Breast epithelium (tissue), 4 donors: ENCODE measurements at places on chromosomes 5 and 9.

GRCh38 chr5:34043099-34043876 lies at the start of gene C1QTNF3:
C1QTNF3 (minus strand) TSS chr5:34043213; CDS start chr5:34043125, 88 bp downstream.
- H3K36me3 ChIP-seq, result no peaks in the 10 kb centered on the region
- no peaks in the 10 kb centered on the region for H3K4me1 ChIP-seq
- no peak for DNase-seq
- no peaks in the 10 kb centered on the region for H3K27me3 ChIP-seq
- no peak within 1 kb of the TSS for H3K4me3 ChIP-seq
- no peak within 1 kb of the TSS for H3K27ac ChIP-seq

GRCh38 chr5:149297340-149298025 lies 25.8 kb downstream of the AFAP1L1 start:
- no peaks in the 10 kb centered on the region for H3K27me3 ChIP-seq
- no peaks in the 10 kb centered on the region for H3K36me3 ChIP-seq
- DNase-seq, result no peak
- H3K27ac ChIP-seq, result no peak overlapping the region

DNA sequence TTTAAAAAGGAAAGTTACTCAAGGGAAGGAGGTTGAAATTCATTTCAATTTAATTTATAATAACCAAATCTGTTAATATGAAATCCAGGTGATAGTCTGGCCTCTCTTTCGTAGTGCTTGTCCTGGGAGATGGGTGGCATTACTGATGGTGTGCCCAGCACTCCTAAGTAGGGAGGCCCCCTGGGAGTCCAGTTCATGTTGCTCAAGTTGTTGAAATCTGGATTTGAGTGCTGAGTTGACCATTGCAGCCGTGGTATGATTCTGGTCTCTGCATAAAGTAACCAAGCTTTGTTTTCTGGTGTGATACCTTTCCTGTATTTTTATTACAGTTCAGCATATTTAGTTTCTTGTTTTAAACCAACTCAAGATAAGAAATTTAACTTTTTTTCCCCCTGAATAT lies 287.8 kb downstream of the FANCC start:
- DNase-seq, result no peak
- no peaks in the 10 kb centered on the region for H3K4me1 ChIP-seq
- H3K36me3 ChIP-seq, result no peaks in the 10 kb centered on the region
- no peak overlapping the region for H3K4me3 ChIP-seq

GRCh38 chr9:4793459-4794395 lies 983 bp downstream of the RCL1 start:
- DNase-seq, result no peak
- H3K4me1 ChIP-seq, result no peaks in the 10 kb centered on the region
- peak overlapping the region; percentile 89 for H3K27ac ChIP-seq
- H3K4me3 ChIP-seq, result peak overlapping the region; percentile 74
- no peaks in the 10 kb centered on the region for H3K36me3 ChIP-seq

GRCh38 chr9:126719618-126720031 lies 85.2 kb upstream of the ZBTB43 start:
- H3K36me3 ChIP-seq, result no peaks in the 10 kb centered on the region
- H3K4me1 ChIP-seq, result peaks cover 21% of the 10 kb centered on the region
- H3K4me3 ChIP-seq, result no peak overlapping the region
- no peaks in the 10 kb centered on the region for H3K27me3 ChIP-seq

DNA sequence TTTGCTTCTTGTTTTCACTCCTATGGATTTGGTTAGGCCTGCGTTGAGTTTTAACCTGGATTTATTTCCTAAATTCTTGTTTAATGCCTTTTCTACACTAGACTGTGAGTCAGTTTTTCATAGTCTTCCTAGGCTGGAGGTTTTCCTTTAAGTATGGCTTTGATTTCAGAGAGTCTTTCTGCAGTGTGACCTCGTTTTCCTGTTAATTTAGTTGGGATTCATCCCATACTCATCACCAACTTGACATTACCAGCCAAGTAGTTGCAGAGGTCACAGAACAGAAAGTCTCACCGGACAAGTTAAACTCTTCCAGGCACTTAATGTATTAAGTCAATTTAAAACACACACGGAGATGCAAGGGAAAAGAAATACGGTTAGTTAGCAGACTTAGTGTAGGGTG lies 29.7 kb upstream of the AUH start:
- no peak overlapping the region for H3K4me3 ChIP-seq
- no peak for DNase-seq
- H3K27ac ChIP-seq, result no peak overlapping the region

GRCh38 chr5:172620506-172620905 lies 20.6 kb upstream of the NEURL1B start:
- DNase-seq, result no peak
- H3K36me3 ChIP-seq, result no peaks in the 10 kb centered on the region
- H3K4me3 ChIP-seq, result no peak overlapping the region
- H3K4me1 ChIP-seq, result no peaks in the 10 kb centered on the region
- H3K27ac ChIP-seq, result no peak overlapping the region

GRCh38 chr9:121322737-121323448 lies 47.2 kb downstream of the STOM start:
- H3K4me1 ChIP-seq, result peaks cover 21% of the 10 kb centered on the region
- no peak overlapping the region for H3K4me3 ChIP-seq
- H3K27ac ChIP-seq, result peak overlapping the region; percentile 95
- peaks cover 8% of the 10 kb centered on the region for H3K36me3 ChIP-seq
- DNase-seq, result no peak

DNA sequence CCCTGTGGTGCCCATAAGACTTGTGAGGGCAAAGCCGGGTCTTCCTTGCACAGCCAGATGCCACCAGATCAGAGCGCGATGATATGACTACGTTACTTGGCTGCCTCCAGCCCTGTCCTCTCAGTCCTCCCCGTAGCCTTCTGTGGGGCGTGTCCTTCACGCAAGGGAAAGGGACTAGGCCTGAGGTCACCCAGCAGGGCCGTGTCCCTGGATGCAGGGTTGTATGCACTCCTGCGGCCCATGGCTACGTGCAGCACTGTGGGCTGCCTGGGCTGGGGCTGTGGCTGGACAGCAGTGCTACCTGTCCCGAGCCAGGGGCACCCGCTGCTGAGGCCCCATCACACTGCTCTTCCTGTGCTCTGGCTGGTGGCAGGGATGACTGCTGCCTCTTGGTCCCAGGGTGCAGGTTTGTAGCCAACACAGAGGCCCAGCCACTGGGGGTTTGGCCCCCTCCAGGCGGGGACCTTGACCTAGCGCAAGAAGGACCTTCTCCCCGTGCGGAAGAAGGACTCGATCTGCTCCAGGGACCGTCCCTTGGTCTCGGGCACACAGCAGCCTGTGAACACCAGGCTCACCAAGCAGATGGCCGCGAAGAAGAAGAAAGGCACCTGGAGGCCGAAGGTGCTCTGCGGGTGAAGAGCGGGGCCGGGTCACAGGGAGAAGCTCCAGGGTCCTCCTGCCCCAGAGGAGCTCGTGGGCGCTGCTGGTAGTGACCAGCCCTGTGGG lies 7.2 kb downstream of the SLC2A6 start:
- peaks cover 5% of the 10 kb centered on the region for H3K27me3 ChIP-seq
- H3K36me3 ChIP-seq, result no peaks in the 10 kb centered on the region
- H3K4me3 ChIP-seq, result no peak overlapping the region
- no peak for DNase-seq
- H3K4me1 ChIP-seq, result no peaks in the 10 kb centered on the region

- no peaks in the 10 kb centered on the region for H3K4me1 ChIP-seq
- H3K27ac ChIP-seq, result no peak overlapping the region
- no peak for DNase-seq
- no peaks in the 10 kb centered on the region for H3K36me3 ChIP-seq
- no peaks in the 10 kb centered on the region for H3K27me3 ChIP-seq
Observed at GRCh38 chr9:94623253-94623652, 16.1 kb downstream of the FBP1 start.

- H3K36me3 ChIP-seq, result no peaks in the 10 kb centered on the region
- H3K4me1 ChIP-seq, result no peaks in the 10 kb centered on the region
- H3K4me3 ChIP-seq, result no peak overlapping the region
- DNase-seq, result no peak
- no peaks in the 10 kb centered on the region for H3K27me3 ChIP-seq
- no peak overlapping the region for H3K27ac ChIP-seq
Observed at GRCh38 chr5:15354021-15354420, 146.0 kb upstream of the FBXL7 start.

- no peak for DNase-seq
- H3K4me1 ChIP-seq, result no peaks in the 10 kb centered on the region
- no peaks in the 10 kb centered on the region for H3K27me3 ChIP-seq
- H3K4me3 ChIP-seq, result no peak overlapping the region
- no peaks in the 10 kb centered on the region for H3K36me3 ChIP-seq
Observed at GRCh38 chr5:133121080-133121479, 69.3 kb downstream of the HSPA4 start.

GRCh38 chr5:80105698-80106439 lies 70.7 kb downstream of the THBS4 start:
- no peaks in the 10 kb centered on the region for H3K36me3 ChIP-seq
- H3K4me1 ChIP-seq, result no peaks in the 10 kb centered on the region
- H3K27ac ChIP-seq, result no peak overlapping the region
- H3K4me3 ChIP-seq, result no peak overlapping the region
- DNase-seq, result no peak
- no peaks in the 10 kb centered on the region for H3K27me3 ChIP-seq

DNA sequence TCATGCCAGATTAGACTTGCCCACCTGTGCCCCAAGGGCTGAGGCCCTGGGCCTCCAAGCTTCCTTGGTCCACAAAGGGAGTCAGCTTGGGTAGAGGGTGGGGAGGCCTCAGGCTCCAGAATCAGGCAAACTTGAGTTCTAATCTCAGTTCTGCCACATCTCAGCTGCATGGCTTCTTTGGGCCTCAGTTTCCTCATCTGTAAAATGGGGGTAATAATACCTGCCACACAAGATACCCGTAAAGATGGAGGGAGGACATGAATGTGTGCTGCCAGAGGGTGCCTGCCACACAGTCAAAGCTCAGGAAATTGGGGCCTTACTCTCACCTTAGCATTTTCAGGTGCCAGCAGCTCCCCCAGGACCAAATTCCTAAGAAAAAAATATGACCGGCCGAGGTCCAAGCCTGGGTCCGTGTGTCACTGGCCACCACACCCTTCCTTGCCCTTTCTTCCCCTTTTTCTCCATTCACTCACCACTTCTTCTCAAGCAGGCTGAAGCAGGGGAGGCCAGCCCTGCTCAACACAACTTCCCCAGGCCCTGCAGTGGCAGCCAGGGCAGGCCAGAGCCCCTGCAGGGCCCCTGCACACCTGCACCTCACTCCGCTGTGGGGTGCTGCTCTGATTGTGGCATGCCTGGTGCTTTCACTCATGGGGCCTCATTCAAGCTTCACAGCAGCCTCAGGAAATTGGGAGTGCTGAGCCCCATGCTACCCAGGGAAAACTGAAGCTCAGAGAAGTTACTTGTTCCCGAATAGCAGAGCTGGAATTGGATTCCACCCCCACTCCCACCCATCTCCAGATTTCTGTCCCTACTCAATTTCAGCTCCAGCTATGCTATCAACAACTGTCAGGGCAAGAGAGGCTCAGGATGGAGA lies 3.9 kb downstream of the RGS14 start:
- H3K4me3 ChIP-seq, result no peak overlapping the region
- H3K27ac ChIP-seq, result peak overlapping the region; percentile 60
- H3K27me3 ChIP-seq, result no peaks in the 10 kb centered on the region
- DNase-seq, result no peak
- no peaks in the 10 kb centered on the region for H3K36me3 ChIP-seq

GRCh38 chr5:134538296-134538695 lies 12.8 kb downstream of the JADE2 start:
- no peaks in the 10 kb centered on the region for H3K27me3 ChIP-seq
- H3K4me1 ChIP-seq, result no peaks in the 10 kb centered on the region
- no peak overlapping the region for H3K4me3 ChIP-seq
- no peak overlapping the region for H3K27ac ChIP-seq
- H3K36me3 ChIP-seq, result peaks cover 22% of the 10 kb centered on the region

DNA sequence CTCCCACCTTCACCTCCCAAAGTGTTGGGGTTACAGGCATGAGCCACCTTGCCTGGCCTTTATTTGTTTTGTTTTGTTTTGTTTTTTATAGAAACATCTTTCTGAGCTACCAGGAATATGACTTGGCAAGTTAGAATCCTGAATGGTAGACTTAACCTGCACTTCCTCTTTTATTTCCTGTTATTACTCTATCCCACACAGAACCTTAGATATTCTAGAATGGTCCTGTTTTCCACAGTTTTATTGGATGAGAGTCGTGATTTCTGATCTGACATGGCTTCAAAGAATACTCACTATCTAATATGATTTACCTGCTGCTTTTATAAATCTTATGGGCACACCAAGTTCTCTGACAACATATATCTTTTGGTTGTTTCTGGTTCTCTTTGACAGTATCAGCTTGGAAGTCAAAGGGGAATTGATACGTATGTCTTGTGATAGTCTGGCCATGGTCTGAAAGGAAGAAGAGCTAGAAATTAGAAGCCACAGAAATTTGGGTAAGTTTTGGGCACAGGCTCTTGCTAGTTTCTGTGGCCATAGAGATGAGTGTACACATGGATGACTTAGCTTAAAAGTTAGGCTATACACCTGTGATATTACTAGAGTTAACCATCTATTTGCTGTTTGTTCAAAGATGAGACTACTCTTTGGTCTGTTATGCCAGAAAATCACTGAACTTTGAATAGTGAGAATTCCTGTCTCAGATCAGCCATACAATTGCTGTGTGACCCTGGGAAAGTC lies 4.7 kb upstream of the PANK3 start:
- no peak overlapping the region for H3K4me3 ChIP-seq
- no peak for DNase-seq
- H3K36me3 ChIP-seq, result no peaks in the 10 kb centered on the region

DNA sequence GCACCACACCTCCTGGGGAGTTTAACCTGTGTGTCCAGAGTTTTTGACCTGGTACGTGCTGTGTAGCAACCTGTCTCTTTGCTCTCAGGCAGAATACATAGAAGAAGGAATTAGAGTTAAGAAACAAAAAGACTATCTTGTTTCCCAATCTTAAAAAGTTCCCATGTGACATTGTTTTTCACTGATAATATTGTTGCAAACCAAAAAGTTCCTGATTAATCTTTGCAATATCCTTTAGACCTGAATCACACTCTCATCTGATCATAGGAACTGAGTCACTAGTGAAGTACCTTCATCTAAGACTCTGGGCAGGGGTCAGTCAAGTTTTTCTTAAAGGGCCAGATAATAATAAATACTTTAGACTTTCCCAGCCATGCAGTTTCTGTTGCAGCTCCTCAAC lies 35.1 kb downstream of the BASP1 start:
- H3K27me3 ChIP-seq, result no peaks in the 10 kb centered on the region
- H3K4me3 ChIP-seq, result no peak overlapping the region
- peak overlapping the region; percentile 5 for H3K27ac ChIP-seq

GRCh38 chr9:20663133-20663532 lies 20.9 kb upstream of the FOCAD start:
- DNase-seq, result no peak
- no peak overlapping the region for H3K4me3 ChIP-seq
- H3K27ac ChIP-seq, result no peak overlapping the region
- no peaks in the 10 kb centered on the region for H3K36me3 ChIP-seq
- H3K4me1 ChIP-seq, result no peaks in the 10 kb centered on the region

DNA sequence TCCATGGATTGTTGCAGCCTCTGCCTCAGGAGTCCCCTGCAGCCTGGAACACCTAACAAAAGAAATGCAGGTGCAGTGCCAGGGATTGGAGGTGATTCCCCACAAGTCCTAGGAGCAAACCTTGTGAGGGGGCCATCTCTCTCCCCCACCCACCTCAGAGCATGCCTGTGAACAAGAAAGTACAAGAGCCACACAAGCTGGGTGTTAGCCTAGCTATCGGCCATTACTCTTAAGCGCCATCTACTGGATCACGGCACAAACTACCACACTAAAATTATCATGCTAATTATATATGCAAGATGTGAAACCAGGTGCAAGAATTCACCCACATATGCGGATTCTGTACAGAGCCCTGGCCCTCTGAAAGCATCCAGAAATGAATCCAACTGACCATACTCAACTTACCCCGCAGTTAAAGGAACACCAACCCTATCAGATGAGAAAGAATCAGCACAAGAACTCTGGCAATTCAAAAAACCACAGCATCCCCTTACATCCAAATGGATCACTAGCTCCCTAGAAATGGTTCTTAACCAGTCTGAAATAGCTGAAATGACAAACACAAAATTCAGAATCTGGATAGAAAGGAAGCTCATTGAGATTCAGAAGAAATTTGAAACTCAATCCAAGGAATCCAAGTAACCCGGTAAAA lies 16.5 kb upstream of the PRSS3 start:
- H3K4me1 ChIP-seq, result no peaks in the 10 kb centered on the region
- no peak overlapping the region for H3K27ac ChIP-seq
- H3K36me3 ChIP-seq, result no peaks in the 10 kb centered on the region
- no peak overlapping the region for H3K4me3 ChIP-seq
